ENCODE measurements at places on chromosomes 3 and 15.

GRCh38 chr3:37145611-37146010, 28.8 kb downstream of the LRRFIP2 start:
- no peak for DNase-seq

DNA sequence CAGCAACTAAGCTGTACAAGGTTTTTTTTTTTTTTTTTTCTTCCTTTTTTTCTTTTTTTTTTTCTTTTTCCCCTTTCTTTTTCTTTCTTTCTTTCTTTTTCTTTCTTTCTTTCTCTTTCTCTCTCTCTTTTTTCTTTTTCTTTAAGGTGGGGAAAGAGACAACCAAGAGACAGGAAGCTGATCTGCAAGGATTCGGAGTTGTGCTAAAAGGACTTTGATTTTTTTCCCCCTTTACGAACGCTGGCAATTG, 148 bp downstream of the RBMS3 start:
- no peak for DNase-seq

DNA sequence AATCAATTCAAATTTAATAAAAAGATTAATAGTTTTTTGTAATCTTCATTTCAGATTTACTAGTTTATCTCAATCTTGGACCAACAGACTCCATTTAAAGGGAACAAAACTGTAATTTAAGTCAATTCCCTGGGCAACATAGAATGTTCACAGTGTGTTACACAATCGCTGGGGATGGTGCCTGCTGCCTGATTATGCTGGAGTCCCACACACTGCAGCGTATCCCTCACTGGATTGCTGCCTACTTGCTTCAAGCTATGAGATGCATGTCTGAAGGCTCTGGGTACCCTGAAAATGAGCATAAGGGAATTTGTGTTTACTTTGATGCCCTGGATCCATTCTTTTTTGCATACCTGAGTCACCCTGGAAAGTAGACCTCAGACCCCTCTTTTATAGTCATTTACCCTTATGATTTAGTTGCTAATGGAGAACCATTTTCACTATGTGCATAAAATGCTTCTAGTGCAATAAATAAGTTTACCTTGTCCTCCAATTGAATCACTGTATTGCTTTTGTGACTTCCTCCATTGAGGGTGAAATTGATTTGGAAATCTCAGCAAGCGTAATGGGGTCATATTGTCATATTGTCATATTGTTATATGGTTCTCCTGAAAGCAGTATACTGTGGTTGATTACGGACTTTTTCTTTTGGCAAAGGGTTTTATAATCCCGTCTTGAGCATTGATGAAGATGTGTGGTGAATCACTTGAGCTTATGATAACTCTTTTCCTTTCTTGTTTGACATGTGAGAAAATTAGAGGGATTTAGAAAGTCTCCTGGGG, 35.9 kb downstream of the ITPR1 start:
- DNase-seq: no peak

DNA sequence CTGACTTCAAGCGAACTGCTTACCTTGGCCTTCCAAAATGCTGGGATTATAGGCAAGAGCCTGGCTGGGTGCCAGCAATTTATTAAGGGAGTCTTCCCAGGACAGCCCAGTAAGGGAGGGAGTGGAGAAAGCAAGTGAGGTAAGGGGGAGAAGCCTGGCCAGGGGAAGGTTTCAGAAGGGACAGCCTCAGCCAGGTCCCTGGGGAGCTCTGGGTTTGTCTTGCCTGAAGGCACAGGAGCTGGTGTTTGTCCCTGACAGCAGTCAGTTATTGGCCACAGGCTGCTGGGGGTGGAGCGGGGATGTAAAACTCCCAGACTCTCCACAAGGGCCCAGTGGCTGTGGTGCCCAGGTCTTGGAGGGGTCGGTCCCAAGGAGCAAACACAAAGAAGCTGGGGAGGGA, 33.0 kb upstream of the CDCP1 start:
- peak; percentile 78 for DNase-seq

GRCh38 chr15:75030023-75030413, 6.6 kb downstream of the PPCDC start:
- DNase-seq: peak; percentile 29

Measured in NCI-H69 (cell line).